ENCODE measurements at places on chromosomes 12 and 14.

- DNase-seq, result no peak
Measured at GRCh38 chr14:35992816-35993683, 166.9 kb downstream of the BRMS1L start.

DNA sequence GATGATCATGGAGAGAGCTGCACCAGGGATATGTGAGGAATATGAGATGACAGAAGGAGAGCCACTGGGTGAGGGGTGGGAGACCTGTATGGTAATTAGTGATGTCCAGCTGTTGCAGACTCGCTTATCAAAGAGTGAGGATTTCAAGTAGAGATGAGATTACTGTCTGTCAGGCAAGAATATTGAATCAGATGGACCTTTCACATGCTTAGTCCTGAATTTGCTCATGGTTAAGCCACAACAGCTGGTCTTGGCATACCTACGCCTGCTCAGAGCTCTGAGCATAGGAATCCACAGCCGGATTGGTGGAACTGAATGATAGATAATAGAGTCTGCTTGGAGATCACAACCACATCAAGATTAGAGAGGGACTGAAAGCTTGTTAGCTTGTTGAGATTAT lies 115.2 kb upstream of the ARHGAP5 start:
- DNase-seq, result no peak

GRCh38 chr12:75890660-75891059 lies 140.9 kb downstream of the PHLDA1 start:
- DNase-seq, result no peak

- no peak for DNase-seq
Measured at GRCh38 chr12:131066886-131067490, 113.3 kb downstream of the ADGRD1 start.

DNA sequence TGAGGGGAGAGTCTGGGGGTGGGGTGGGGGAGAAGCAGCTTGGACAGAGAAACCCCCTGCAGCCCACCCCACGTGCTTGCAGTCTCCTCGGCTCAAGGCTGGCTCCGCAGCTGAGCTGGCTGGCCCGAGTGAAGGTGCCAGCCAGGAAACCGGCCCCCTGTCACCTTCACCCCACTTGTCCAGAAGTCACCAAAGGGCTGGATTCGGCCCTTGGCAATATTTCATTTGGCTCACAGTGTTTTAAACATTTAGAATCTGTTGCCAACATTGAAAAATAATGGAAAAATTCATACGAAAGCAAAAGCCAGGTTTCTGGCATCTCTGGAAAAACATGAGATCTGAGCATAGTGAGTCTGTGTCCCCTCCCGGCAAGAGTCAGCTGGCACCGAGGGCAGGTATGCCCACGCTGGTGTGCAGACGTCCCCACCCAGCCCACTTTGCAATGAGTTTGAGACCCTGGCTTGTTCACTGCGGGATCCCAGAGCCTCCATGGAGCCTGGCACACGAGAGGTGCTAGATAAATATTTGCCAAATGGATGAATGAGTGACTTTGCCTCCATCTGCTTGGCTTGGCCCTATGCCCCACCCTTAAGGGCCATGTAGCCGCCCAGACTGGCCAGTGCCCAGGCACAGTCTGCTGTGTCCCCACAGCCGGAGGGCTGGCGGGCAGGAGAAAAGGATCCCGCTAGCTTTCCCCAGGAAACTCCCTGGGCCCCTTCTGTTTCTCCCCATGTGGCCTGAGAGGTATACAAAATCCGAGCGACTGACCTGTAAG lies 18.2 kb downstream of the MSI1 start:
- no peak for DNase-seq

DNA sequence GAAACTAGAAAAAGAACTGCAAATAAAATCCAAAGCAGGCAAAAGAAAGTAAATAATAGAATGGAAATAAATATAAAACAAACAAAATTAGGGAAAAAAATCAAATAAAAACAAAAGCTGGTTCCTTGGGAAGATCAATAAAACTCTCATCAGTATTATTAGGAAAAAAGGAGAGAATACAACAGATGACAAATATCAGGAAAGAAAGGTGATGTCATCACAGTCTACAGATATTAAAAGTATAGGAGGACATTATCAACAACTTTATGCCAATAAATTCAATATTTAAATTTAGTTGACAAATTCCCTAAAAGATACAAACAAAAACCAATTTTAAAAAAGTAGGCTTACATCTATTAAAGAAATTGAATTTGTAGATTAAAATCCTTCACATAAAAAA lies 107.4 kb upstream of the FOXN3 start:
- no peak for DNase-seq

DNA sequence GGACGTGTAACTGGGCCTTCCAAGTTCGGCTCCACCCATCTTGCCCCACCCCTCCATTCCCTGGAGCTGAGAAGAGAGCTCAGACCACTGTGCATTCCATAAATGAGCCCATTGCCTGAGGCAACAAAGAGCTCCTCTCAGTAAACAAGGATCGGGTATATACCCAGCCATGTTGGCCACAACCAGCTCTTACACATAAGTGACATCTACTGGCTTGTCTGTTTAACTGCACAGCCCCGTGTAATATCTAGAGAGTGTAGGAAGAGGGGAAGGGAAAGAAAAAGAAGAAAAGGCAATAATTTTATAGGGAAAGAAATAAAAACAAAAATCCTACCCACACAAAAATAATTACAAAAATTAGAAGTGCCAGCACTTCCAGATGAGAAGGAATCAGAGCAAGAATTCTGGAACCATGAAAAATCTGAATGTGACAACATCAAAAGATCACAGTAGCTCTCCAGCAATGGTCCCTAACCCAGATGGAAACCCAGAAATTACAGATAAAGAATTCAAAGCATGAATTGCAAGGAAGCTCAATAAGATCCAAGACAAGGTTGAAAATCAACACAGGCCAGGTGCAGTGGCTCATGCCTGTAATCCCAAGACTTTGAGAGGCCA lies 308.1 kb downstream of the RPAP3 start:
- no peak for DNase-seq

GRCh38 chr14:56731187-56731586 lies 79.1 kb downstream of the OTX2 start:
- no peak for DNase-seq

GRCh38 chr14:20799456-20799891 lies 3.2 kb downstream of the RNASE1 start:
- no peak for DNase-seq

DNA sequence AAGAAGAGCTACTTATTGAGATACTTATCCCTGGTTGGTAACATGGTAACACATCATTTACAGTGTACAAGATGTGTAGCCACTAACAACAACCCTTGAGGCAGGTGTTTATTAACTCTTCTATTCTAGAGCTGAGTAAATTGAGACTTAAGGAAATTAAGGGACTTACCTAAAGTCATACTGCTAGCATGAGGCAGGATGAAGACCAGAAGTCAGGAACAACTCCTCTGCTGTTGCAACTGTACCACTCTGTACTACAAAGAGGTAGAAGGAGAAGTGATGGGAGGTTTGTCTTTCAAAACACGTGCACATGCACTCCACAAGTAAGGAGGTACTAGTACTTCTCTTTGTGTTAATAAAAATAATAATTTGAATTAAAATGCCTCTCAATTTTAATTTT lies 79.9 kb downstream of the LLPH start:
- DNase-seq, result no peak

DNA sequence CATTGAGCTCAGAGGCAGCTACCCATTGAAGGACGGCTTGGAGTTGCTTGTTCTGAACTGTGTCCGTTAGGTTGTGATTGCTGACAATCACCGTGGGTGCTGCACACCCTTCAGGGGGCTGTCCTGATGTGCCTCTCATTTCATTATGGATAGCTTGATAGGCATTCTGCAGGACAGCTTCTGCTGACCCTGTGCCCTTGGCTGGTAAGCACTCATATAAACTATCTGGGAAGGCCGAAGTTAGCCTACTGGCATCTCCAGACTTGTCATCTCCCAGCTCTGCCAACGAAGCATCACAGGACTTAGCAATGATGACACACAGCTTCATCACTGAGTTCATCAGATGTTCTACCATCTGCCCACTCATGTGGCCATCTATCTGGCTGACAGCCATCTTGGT lies 22.3 kb downstream of the AKAP3 start:
- no peak for DNase-seq

DNA sequence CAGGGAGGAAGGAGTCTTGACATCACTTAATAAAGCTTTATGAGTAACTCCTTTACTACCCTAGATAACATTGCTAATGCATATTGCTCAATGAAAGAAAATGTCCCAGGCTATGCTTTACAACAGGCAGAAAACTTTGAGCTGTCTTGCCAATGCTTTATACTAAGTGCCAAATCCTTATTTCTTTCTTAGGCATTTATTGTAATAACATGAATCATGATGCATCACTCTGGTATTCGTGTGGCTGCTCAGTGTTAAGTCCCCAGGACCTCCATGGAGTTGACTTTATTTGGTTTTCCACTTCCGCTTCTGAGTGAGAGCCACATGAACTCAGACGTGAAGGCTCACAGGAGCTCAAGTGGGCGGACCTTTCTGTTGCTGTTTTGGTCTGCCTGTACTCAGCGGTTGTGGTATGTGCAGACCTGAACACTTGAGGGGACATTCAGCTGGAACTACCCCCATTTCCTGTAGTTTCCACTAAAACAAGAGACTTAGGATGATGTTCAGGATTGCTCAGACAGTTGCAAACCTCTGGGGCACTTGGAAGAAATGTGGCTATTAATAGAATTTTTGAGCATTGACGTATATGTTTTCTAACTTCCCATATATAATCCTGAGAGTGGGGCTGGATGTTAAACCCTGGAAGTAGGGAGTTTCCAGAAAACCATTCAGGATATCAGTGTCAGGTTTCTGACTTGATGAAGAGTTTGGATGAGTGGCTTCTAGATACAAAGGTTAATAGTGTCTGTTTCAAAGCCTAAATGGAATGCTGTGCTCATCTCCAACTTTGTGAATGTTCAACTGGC lies 258.6 kb downstream of the MSRB3 start:
- no peak for DNase-seq

- DNase-seq, result no peak
Measured at GRCh38 chr12:89935850-89936249, 227.2 kb upstream of the ATP2B1 start.

DNA sequence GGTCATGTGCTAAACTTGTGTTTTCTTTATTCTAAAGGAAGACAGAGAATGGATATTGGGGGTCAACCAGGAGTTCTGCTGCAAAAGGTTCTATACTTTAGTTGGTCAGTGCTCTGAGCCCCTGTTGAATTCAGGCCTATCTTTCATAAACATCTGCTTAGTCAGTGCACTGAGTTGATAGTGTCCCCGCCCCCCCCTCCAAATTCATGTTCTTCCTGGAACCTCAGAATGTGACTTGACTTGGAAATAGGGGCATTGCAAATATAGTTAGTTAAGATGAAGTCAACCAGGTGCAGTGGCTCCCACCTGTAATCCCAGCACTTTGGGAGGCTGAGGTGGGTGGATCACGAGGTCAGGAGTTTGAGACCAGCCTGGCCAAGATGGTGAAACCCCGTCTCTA lies 23.3 kb downstream of the CHST11 start:
- no peak for DNase-seq

GRCh38 chr14:21902561-21903181 lies 229.1 kb upstream of the OR4E1 start:
- no peak for DNase-seq

DNA sequence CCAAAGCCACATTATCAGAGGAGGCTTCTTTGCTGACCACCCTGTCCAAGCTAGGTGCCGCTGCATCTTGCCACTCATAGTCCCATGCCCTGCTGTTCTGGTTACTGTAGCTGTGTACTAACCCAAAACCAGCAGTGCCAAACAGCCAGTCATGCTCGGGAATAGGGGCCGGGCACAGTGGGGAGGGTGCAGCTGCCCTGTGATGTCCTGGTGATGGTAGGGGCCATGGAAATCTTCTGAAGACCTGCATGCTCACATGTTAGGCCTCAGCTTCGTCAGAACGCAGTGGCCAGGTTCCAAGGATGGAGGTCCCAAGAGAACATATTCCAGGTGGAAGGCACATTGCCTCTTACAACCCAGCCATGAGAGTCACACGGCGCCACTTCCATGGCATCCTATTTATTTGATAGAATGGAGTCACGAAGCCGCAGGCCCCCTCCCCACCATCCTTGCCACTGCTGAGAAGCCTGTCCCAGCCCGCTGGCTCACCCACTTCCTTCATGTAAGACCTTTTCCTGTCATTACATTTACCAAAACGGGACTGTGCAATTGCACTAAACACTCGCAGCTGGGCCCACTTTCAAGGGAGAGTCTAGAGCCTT lies 48.5 kb downstream of the FAM222A start:
- no peak for DNase-seq

DNA sequence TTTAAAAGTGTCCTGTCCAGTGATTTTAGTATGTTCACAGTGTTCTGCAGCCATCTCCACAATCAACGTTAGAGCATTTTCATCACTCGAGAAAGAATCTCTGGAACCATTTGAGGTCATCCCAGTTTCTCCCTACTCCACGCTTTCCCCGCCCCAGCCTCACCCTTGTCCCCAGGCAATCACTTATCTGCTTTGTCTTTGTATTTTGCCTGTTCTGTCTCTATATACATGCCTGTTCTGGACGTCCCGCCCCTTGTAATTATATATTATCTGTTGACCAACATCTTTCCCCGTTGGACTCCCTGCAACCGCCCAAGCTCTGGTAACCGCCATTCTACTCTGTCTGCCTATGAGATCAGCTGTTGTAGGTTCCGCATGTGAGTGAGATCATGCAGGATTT lies 21.5 kb upstream of the ASPG start:
- DNase-seq, result no peak

DNA sequence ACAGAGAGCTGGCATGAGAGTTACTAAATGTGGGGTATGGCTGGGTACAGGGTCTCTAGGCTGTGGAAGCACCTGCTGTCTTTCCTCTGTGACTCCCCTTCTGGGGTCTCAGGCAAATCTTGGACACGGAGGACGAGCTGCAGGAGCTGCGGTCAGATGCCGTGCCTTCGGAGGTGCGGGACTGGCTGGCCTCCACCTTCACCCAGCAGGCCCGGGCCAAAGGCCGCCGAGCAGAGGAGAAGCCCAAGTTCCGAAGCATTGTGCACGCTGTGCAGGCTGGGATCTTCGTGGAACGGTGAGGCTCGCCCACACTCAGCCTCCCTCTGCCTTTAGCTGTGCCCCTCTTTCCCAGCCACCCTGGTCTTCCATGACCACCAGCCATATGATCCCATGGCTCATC lies 19.4 kb downstream of the PPP1R1A start:
- DNase-seq, result no peak

- no peak for DNase-seq
Measured at GRCh38 chr12:49064767-49065152, 4.2 kb upstream of the KMT2D start.

DNA sequence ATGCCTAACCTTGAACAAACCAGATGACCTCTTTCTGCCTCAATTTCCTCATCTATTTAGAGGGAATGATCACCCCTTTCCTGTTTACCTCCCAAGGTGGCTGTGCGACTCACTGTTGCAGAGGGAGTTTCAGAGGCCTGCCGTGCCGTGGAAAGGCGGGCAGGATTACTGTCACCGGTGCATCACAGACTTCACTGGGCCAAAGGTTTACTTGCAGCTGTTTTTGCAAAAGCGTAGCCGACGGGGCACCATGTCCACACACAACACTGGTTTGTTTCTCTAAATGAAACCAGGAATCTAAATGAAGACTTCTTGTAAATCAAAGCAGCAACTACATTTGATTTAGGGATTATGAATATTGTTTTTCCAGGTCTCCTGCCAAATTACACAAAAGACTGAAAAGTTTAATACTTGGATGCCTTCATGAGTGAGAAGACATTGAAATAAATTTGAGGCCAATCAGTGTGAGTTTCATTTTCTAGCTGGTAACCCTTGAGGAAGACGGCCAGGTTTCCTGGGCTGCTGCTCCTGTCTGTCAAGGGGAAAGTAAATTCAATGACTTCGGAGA lies 696.1 kb upstream of the TMEM132C start:
- no peak for DNase-seq
